ENCODE measurements at places on chromosomes 2 and 18.

DNA sequence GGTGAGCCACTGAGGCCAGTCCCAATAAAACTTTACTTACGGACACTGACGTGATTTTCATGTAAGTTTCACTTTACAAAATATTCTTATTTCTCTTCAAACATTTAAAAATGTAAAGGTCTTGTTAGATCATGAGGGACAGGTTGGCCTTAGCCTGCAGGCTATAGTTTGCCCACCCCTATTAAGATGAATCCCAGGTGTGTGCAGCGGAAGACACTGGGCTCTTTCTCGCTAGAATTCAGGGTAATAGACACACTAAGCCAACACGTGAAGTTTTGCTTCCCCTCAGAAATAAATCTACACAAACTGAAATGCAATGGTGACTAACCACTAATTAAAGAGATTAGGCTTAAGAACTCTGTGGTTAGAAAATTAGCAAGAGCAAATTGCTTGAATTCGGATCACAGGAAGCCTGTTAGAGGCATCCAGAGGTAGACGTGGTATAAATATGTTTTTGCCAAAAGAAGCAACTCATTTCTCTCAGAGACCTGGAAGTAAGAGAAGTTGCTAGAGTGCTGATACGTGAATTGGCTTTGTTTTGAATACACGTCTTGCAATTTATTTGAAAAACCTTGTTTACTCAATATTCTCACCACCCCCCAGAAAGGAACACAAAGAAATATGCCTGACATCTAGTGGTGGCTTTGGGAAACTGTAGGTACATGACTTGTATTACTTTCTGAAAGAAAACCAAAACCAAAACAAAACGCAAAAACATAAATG is 151.6 kb downstream of the DTNB start:
- DNase-seq = peak; percentile 91

- no peak for DNase-seq
These were observed 104.2 kb upstream of the FZD7 start for GRCh38 chr2:201929281-201930026.

DNA sequence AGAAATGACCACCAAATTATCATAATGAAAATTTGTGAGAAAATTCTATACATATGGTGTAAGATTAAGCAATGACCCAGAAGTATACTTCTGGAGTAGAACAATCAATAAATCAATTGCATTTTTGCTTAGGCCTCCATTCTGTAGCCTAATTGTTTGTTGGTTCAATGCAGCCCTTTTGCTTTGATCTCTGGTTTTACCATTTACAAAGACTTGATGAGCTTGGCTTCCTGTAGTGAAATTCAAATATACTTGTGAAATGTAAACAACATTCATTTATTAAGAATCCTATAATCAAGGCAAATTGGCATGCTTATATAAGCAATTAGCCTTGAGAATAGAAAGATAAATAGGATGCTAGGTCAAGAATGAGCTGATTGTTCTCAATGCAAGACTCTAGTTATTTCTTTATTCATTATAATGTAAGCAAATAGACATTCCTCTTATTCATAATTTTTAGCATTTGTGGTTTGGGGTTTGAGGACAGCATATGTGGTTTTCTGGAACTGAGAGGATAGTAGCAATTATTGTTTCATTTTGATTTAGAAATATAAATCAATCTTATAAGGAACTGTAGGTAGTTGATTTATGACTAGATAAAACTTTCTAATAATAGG is 9.7 kb downstream of the FMNL2 start:
- DNase-seq = no peak

DNA sequence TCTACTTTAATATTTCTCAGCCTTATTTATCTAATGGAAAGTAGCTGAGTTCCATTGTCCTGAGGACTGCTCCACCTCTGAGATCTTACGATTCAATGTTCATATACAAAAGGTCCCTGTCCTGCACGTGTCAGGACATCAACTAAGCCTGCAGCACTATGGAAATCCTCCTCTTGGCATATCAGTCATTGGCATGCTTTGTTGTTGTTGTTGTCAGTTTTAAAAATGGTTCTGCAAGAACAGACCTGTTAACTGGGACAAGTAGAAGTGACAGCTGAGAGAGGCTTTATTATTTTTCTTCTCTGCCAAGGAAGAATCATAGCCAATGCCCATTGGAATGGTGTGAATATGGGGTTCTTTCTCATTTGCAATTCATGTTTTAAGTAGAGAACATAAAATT is 450.1 kb upstream of the PKDCC start:
- no peak for DNase-seq

- no peak for DNase-seq
These were observed 10.9 kb downstream of the TTLL4 start for GRCh38 chr2:218721488-218721887.

DNA sequence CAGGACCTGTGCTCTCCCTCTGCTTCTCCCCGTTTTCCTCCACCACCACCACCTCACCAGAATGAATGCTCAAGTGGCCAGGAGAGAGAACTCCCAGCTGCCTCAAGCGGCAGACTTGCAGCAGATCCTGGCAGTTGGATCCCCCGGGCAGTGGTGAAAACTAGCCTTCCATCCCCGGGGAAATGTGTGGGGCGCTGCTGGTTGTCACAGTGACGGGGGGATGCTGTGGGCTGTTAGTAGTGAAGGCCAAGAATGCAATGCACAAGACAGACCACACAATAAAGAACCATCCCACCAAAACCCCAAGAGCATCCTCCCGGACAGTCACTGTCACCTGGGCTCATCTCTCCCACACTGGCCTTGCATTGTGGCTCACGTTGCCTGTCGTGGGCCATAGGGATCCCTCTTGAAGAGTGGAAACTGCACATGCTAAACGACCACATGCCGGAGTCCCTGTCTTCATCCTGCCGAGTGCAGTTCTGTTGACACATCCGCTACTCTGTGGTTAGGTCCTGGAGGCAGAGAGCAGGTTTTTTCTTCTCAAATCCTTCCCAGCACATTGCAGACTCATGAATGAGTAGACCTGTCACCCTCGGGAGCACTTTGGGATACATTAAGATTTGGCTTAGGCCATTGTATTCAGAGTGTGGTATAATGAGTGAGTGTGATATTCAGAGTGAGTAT is 13.5 kb downstream of the SPATA3 start:
- no peak for DNase-seq

- DNase-seq = no peak
These were observed 35.7 kb upstream of the MAT2A start for GRCh38 chr2:85503168-85503850.

GRCh38 chr18:44897816-44898215 is 217.1 kb downstream of the SETBP1 start:
- DNase-seq = no peak

DNA sequence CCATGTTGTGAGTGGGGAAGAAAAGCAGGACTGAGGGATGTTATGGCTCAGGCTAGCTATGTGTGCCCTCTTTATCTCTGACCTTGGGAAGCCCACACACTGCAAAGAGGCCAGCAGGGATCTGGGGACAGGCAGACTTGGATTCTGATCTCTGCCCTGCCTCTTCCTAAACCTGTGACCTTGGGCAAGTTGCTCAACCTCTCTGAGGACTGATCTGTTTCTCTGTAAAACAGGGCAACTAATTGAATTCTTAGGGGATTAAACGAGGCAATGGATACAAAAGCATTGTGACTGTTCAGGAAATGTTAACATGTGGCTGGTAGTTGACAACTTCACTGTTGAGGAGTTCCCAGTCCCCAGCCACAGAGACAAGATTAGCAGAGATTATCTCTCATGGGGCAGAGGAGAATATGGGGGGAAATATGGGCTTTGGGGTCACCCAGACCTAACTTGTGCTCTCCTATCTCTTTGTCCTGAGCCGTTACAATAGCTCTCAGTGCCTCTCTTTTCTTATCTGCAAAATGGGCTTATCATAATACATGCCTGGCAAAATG is 184.7 kb upstream of the GLI2 start:
- DNase-seq = no peak

- no peak for DNase-seq
These were observed 8.0 kb downstream of the SNORC start for GRCh38 chr2:232877940-232878511.

- no peak for DNase-seq
These were observed 4.6 kb downstream of the PTGR3 start for GRCh38 chr18:75204269-75204731.

- DNase-seq = no peak
These were observed 347.6 kb downstream of the CTNNA2 start for GRCh38 chr2:79860228-79861058.

- peak; percentile 50 for DNase-seq
These were observed 7.7 kb upstream of the TMSB10 start for GRCh38 chr2:84897773-84898172.

DNA sequence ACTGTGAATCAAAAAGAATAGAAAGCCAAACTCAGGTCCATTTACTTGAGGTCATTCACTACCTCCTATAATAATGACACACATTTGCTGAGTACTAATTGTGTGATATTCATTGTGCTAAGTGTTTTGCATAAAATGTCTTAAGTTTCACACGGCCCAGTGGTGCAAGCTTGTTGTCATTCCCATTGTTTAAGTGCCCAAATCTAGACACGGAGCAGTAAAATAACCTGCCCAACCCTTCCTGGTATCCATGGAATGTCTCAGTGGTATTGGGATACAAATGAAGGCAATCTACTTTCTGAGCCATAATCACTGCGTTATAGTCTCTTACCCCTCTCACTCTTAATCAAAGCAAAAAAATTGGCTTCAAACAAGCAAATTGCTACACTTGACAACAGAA is 233.3 kb downstream of the NCKAP5 start:
- DNase-seq = no peak

- no peak for DNase-seq
These were observed 3.7 kb upstream of the CRIM1 start for GRCh38 chr2:36351736-36352349.

DNA sequence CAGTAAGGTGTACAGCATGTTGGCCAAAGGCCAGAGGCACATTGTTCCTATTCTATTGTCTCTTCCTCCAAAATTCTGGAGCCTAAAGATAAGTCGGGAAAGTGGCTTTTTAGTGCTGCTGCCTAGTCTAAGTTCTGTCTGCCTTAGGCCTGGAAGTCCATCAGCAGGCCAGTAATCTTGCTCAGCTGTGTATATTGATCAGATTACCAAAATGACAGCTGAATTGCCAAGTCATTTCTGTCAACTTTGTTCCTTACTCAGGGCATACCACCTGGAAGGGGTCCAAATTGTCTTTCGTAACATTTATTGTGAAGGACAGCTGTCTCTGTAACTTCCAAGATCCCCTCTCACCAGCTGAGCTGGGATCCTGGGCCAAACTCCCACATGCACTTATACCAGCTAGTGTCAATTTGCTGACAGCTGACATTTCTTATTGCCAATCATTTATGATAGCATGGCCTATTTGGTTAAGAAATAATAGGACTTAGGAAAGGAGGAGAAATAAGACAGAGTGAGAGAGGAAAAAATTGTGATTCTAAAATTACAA is 116.8 kb upstream of the FSHR start:
- no peak for DNase-seq

DNA sequence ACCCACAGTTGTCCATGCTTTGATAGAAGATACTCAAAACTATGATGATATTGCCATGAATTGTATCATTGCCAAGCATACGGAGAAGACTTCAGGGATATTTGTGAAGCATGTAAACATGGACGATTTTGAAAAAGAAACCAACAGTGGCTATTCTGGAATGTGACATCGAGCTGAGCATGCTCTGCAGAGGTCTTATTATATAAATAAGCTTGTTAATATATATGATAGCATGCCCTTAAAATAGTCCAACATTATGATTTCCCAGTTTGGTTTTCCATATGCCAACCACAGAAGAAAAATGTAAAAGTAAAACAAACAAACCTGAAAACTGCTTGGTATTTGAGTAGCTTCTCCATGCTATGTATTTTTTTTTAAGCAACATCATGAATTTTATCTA is 159.1 kb downstream of the LNPK start:
- DNase-seq = no peak

GRCh38 chr2:134262684-134263083 is 8.8 kb downstream of the MGAT5 start:
- DNase-seq = no peak

- no peak for DNase-seq
These were observed 104.0 kb upstream of the REV1 start for GRCh38 chr2:99593692-99594427.

DNA sequence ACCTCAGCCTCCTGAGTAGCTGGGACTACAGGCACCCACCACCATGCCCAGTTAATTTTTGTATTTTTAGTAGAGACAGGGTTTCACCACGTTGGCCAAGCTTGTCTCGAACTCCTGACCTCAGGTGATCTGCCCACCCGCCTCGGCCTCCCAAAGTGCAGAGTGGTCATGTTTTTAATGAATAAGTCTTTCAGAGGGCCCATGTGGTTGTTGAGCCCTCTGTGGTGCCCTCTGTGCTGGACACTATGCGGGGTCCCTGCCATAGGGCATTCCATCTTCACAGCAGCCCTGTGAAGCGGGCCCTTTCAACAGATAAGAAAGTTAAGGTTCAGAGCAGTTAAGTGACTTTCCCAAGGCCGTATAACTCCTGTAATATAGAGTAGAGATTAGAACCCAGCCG is 25.9 kb downstream of the MYO7B start:
- DNase-seq = no peak

- no peak for DNase-seq
These were observed 43.8 kb downstream of the MAIP1 start for GRCh38 chr2:199999166-199999565.

DNA sequence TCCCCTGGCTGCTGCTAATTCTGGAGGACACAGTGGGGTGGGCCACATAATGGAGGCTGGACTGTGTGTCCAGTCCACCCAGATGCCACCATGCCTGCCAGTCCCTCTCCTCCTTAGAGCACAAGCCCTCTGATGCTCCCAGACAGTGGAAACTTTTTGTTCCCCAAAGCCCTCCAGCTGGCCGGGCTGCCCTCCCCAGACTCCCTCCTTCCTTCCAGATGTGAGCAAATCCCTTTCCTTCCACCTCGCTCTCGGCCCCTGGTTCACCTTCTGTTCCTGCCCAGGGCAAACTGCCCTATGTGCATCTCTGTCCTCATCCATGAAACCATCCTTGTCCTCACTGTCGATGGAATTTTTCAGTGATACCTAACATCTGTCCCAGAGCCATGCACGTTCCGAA is 33.9 kb downstream of the LRRFIP1 start:
- DNase-seq = no peak

DNA sequence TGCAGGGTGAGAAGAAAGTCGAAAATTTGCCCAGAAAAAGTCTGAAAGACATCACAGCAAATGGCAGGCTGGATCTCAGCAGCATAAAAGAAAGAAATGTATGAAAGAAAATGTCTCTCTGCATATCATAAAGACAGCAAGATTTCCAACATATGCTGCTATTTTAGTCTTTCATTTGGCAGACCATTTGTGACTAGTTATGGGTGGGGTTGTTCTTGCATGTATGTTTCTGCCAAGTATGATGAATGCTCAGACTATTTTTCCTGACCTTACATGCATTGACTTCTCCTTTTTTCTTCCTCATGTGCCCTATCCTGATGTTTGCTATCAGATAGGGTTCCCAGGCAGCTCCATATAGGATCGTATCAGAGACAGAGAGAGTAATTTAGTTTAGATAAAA is 58.5 kb upstream of the PARD3B start:
- DNase-seq = no peak

GRCh38 chr2:194464964-194465638 is 1191.9 kb upstream of the SLC39A10 start:
- DNase-seq = no peak
